ENCODE measurements at places on chromosomes 11 and 22. TPM values are rescaled to one million over a fixed set of nuclear protein-coding genes. Genes with fewer than 3 reads are reported as not detected.

DNA sequence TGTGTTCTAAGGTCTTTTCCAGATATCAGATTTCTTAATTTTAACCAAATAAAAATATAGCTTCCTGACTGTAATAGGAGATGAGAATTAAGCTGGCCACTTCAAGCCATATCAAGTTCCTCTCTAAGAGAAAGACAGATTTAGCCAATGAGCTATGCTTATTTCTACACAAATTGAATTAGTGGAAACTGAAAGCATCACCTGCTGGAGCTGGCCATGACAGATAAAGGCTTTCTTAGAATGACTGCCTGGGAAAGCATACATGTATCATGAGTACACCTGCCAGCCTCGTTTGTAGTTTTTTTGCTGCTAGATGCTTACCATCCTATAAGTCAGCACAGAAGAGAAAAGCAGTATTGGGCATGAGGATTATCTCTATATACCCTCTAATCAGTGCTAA, 53.5 kb upstream of the DBX1 start:
- no peak for DNase-seq

The OR8G5 gene
- 0.58 TPM for total RNA-seq

- DNase-seq = no peak
These were observed 16.8 kb downstream of the PIWIL4 start for GRCh38 chr11:94583866-94584500.

The PATE4 gene
- not detected for total RNA-seq

The PDE2A gene
- total RNA-seq = 27.3 TPM

- DNase-seq = no peak
These were observed 8.9 kb downstream of the HIRA start for GRCh38 chr22:19422440-19423301.

The FAT3 gene
- 6.9 TPM for total RNA-seq

GRCh38 chr11:107385361-107385981, 72.2 kb downstream of the CWF19L2 start:
- DNase-seq = no peak

GRCh38 chr11:126599217-126599897, 243.9 kb downstream of the ST3GAL4 start:
- DNase-seq = no peak

GRCh38 chr11:8934742-8935488, 2.2 kb upstream of the C11orf16 start:
- no peak for DNase-seq

The PANX3 gene
- total RNA-seq = not detected

The DLG2 gene
- total RNA-seq = 9.7 TPM

The PPFIBP2 gene
- 26.8 TPM for total RNA-seq

DNA sequence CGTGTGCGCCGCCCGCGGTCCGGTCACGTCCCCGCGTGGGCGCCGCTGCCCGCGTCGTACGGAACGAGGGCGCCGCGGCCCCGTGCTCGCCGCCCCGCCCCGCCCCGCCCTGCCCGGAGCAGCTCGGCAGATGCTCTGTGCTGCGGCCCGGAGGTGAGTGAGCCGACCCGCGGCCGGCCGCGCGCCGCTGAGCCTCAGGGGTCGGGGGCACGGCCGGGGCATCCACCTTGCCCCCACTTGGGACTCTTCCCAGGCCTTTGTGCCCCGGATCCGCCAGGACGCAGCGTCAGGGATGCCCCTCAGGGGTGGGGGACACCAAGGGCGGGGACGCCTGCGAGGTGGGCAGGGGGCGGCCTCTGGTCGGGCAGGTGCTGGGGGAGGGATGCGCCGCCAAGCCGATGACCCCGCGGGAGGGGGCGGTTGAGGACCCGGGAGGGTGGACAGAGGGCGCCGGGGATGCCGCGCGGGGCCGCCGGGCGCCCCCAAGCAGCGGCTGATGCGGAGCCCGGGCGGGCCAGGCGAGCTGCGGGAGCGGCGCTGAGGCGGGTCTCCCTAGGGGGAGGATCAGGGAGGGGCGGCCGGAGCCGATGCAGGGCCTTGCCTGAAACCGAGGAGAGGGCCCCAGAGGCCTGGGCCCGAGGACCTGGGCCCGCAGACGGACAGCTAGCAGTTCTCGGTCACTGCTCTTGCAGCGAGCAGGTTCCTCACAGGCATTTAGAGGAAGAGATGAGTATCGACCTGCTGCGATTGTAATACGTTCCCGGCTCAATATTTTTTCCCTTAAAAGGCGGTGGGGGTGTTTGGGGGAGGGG, at the start of gene GNAZ:
GNAZ (plus strand) TSS at position 102 of the 812 bp plus-strand sequence. CDS start 25,177 bp downstream, outside the sequence.
- peak; percentile 64 for DNase-seq

GRCh38 chr11:17599460-17599925, 52.4 kb downstream of the OTOG start:
- peak; percentile 56 for DNase-seq

DNA sequence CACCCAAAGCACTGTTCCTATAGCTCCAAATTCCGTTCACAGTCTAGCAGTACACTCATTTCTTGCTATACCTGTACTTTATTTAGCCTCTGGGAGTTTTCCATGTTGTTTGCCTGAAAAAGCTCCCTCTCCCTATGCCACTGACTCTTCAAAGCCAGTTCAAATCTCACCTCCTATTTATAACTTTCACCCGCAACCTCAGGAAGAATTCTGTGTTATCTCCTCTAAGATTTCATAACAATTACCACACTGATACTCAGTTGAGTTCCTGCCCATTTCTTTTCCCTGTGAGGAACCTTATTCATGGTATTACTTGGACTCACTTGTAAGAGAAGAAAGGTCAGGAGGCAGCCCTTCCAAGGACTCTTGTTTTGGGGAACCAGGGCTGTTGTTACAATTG, 25.2 kb downstream of the GDPD4 start:
- no peak for DNase-seq

DNA sequence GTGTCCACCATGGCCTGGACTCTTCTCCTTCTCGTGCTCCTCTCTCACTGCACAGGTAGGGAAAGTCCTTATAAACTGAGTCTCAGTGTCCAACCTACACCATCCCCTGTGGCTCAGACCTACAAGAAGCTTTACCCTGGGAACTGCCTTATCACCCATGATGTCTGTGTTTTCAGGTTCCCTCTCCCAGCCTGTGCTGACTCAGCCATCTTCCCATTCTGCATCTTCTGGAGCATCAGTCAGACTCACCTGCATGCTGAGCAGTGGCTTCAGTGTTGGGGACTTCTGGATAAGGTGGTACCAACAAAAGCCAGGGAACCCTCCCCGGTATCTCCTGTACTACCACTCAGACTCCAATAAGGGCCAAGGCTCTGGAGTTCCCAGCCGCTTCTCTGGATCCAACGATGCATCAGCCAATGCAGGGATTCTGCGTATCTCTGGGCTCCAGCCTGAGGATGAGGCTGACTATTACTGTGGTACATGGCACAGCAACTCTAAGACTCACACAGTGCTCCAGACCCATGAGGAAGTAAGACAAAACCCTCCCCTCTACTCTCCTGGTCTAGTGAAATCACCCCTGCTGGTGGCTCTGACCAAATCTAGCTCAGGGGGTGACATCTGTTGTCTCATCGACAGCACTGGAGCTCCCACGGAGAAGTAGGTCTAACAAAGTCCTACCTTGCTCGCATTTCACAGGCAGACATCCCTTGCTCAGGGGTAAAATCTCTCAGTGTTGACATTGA, 74.3 kb downstream of the VPREB1 start:
- no peak for DNase-seq

- no peak for DNase-seq
These were observed 1.4 kb upstream of the TAGLN start for GRCh38 chr11:117197516-117198456.

GRCh38 chr11:34928960-34929680, 12.7 kb downstream of the PDHX start:
- no peak for DNase-seq

- DNase-seq = no peak
These were observed 93.2 kb upstream of the TP53I11 start for GRCh38 chr11:45043755-45044475.

The HSPB2 gene
- total RNA-seq = 9.2 TPM

- peak; percentile 51 for DNase-seq
These were observed 74.0 kb upstream of the MYOD1 start for GRCh38 chr11:17645190-17645970.

The DNAJB13 gene
- total RNA-seq = not detected

DNA sequence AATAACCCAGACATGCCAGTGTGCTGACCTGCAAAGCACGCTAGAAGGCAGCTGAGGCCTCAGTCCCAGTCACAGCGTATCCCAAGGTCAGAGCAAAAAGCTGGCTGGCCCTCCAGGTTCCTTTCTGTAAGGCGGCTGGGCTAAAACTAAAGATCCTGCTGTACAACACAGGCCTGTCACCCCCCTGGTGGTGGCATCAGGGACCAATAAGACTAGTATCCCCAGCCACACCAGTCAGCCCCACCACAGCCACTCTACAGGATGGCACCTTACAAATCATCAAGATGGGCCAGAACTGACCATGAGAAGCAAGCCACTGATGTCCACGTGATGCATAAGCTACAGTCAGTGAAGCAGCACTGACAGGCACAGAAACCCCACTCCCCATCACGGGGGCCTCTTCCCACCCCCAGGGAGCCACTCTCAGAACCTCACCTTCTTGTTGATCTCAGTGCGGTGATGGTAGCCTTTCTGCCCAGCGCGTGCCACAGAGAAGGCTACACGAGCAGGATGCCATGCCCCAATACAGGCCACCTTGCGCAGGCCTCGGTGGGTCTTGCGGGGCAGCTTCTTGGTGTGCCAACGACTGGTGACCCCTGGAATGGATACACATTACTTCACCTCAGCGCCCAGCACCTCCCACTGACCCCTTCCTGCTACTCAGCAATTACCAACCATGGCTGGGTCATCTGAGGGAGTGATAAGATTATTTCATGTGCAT, 5.0 kb downstream of the RPL3 start:
- no peak for DNase-seq

The DDTL gene
- 2.5 TPM for total RNA-seq

DNA sequence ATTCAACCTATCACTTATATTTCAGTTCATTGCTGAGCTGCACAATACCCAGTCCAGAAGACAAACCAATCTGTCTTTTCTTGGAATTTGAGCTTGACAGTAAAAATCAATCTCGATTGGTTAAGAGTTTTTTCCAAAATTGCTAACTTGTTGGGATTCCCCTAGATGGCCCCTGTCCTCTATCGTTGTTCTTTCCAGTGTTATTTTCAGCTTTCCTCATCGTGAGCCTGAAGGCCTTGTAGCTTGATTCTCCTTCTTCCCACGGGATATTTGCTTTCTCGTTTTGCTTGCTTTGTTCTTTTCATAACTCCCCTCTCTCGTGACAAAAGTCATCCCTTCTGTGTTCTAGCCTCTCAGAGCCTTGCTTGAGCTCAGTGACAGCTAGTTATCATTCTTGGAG, 3.1 kb downstream of the OR8B8 start:
- DNase-seq = no peak

The PATL1 gene
- 35.9 TPM for total RNA-seq

- no peak for DNase-seq
These were observed 107.9 kb downstream of the C11orf58 start for GRCh38 chr11:16846305-16846704.

DNA sequence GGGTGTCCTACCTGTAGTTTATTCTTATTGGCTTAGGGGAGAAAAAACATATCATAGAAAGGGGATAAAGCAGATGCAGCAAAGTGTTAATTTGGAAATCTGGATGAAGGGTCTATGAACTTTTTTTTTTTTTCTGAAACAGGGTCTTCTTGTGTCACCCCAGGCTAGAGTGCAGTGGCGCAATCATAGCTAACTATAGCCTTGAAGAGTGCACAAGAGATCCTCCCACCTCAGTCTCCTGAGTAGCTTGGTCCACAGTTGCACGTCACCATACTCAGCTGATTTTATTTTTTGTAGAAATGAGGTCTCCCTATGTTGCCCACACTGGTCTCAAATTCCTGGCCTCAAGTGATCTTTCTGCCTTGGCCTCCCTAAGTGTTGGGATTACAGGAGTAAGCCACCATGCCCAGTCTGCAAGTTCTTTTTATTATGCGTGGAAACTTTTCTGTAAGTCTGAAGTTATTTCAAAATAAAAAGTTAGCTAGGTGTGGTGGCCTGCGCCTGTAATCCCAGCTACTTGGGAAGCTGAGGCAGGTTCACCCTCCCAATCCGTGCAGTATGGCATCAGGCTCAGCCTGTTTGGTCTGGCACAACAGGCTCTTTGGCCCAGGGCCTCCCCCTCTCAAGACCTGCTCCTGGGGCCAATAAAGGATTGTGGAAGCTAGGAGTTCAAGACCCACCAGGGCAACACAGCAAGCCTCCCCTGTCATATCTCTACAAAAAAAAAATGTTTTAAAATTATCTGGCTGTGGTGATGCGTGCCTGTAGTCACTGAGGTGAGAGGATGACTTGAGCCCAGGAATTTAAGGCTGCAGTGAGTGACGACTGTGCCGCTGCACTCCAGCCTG, 111.9 kb downstream of the MED15 start:
- no peak for DNase-seq

The FTH1 gene
- 4,022 TPM for total RNA-seq

DNA sequence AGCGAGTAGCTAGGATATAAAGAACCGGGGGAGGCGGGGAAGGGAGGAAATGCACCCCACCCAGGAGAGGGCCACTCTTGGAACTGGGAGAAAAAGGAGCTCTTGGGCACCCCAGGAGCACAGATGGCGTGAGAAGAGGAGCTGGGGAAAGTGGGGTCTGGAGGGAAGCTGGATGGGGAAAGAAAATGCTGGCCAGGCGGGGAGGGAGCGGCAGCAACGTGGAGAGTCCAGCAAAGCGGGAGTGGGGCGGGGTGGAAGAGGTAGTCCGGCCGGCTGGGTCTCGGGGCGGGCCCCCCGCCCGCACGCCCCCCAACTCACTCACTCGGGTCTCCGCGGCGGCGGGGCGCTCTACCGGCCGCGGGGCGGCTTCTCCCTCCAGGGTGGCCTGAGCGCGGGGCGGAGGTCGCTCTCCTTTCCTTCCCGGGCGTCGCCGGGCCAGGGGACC, 522 bp downstream of the TOB2 start:
- DNase-seq = peak; percentile 77

DNA sequence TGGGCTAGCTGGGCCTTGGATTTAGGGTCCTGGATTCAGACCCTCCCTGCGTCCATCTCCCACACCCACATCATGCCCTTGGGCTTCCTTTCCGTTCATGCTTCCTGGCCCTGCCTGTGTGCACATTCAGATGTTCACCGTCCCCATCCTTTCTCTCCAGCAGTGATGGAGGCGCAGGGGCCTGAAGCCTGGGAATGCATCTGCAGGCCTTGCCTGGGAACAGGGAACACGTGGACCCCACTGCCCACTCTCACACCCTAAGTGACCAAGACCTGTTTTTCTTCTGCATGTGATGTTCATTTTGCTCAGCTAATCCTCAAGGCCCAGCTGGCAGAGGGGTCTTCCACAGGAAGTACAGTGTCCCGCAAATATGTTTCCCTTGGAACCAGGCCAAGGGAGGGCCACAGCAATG, 91.6 kb upstream of the PARVA start:
- no peak for DNase-seq

The TBX1 gene
- 15.4 TPM for total RNA-seq

Measured in upper lobe of right lung (tissue), 1 donor.